ENCODE measurements at places on chromosomes 11 and 22. TPM values are rescaled to one million over a fixed set of nuclear protein-coding genes. Genes with fewer than 3 reads are reported as not detected.

OR5P2 gene
- not detected for total RNA-seq

GRCh38 chr11:2687782-2688191 lies 12.0 kb downstream of the KCNQ1OT1 start:
- DNase-seq: no peak

SUSD2 gene
- 2.0 TPM for total RNA-seq

- DNase-seq: peak; percentile 24
Measured at GRCh38 chr11:77179048-77179447, 51.0 kb downstream of the MYO7A start.

DNA sequence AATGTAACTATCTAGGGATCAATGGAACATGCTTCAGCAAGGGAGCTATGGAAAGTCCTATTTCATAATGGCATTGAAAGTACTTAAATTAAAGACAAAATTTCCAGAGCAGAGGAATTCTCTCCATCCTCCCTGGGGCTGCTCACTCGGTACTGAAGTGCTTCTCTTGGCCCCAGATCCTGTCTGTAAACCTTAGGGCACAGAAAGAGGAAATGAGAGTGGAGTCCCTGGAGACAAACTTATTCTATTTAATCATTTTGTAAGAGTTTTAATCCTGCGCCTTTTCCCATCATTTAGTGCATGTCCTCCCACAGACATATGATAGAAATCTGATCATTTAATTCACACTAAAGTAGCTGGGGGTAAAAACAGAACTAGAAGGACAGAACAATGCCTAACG lies 20.9 kb upstream of the PAMR1 start:
- DNase-seq: no peak

FADS3 gene
- total RNA-seq: 22.6 TPM

MMP1 gene
- total RNA-seq: 99.4 TPM

DNA sequence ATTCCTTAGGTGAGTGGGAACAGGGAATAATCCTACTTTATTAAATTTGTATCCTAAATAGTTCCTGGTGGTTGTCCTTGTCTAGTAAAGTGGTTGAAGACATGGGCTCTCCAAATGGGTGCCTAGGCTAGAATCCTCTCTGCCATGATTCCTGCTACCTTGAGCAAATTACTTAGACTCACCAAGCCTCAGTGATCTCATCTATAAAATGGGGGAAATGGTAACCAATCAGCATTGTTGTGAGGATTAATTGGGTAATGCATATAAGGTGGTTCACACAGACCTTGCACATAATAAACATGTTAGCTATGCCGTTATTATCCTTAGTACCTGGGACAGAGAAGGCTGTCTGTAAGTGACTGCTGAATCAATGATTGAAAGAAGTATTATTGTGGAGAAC lies 109.9 kb downstream of the FAR1 start:
- DNase-seq: no peak

Data from mucosa of gallbladder (tissue), 1 donor.